ENCODE measurements at places on chromosomes 2 and 18.

- peak; percentile 85 for DNase-seq
These were observed 793.2 kb downstream of the SUCLG1 start for GRCh38 chr2:83665894-83666293.

DNA sequence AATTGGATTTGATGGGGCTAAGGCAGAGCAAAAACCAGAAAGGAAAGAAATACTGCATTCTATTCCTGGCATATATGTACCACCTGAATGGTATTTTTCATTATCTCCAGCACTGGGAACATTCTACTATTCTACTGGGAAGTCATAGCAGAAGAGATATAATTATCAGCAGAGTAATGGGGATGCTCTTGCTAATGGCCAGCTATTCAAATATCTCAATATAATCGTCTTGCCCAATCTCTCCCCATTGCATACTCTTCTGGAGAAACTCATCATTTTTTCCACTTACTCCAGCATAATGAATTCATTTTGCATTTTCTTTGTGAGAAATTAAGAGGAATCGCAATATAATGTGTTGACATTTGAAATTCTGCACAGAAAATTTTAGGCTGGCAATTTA, 1794.7 kb upstream of the PIK3C3 start:
- no peak for DNase-seq

GRCh38 chr2:149451417-149452165, 121.2 kb downstream of the LYPD6 start:
- no peak for DNase-seq

- peak; percentile 78 for DNase-seq
These were observed 21.2 kb downstream of the GRB14 start for GRCh38 chr2:164599954-164600589.

GRCh38 chr2:9824441-9824840, 18.8 kb upstream of the TAF1B start:
- no peak for DNase-seq

DNA sequence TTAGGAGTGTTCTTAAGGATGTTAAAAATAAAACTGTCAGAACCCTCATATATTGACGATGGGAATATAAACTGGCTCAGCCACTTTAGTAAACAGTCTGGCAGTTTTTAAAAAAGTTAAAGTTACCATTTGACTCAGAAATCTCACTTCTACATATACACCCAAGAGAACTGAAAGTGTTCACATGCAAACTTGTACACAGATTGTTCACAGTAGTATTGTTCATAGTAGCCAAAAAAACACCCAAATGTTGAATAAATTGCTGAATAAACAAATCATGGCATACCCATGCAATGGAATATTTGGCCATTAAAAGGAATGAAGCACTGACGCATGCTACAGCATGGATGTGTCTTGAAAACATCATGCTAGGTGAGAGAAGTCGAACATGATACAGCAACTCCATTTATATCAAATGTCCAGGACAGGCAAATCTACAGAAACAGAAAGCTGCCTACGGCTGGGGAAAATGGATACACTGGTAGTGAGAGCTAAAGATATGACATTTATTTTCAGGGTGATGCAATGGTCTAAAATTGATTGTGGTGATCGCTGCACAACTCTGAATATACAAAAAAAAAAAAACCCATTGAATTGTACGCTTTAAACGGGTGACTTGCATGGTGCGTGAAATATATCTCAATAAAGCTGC, 10.1 kb downstream of the RPL31 start:
- DNase-seq: no peak

GRCh38 chr2:105797298-105797819, 52.6 kb downstream of the NCK2 start:
- DNase-seq: peak; percentile 21

DNA sequence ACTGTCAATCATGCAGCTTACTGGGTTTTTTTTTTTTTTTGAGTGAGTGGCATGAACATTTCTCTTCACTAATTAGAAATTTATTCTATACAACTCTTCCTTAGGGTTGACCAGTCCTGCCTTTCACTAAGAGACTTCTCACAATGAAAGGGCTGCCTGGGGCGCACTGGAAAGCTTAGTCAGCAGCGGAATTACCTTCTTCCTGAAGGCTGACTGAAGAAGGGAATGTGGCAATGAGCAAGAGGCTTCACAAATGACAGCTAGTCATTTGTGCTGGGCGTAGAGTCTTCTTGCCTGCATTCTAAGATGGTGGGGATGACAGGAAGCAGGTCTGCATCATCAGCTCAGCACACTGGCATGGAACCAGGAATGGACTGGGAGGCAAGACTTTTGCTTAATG, 15.6 kb upstream of the SCN3A start:
- DNase-seq: peak; percentile 41

GRCh38 chr2:237996021-237996593, 29.3 kb downstream of the UBE2F start:
- peak; percentile 56 for DNase-seq

DNA sequence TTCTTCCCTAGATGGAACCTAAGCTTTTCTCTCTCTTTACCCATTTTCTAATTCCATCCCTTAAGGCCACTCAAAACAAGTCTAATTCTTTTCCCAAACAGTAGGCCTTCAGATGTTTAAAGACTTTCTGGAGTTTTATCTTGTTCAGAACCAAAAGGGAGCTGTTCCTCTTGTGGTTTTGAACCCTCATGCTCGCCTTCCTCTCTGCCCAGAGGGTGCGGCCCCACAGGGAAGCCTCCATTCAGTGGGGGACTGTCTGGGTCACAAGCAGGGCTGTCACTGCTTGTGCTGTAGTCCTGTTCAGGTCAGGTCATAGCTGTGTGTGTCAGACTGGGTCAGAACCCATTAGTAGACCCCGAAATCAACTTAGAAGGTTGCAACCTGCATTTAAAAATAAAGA, 56.5 kb downstream of the TET3 start:
- no peak for DNase-seq

- DNase-seq: no peak
These were observed 13.8 kb downstream of the NRXN1 start for GRCh38 chr2:51018145-51018544.

DNA sequence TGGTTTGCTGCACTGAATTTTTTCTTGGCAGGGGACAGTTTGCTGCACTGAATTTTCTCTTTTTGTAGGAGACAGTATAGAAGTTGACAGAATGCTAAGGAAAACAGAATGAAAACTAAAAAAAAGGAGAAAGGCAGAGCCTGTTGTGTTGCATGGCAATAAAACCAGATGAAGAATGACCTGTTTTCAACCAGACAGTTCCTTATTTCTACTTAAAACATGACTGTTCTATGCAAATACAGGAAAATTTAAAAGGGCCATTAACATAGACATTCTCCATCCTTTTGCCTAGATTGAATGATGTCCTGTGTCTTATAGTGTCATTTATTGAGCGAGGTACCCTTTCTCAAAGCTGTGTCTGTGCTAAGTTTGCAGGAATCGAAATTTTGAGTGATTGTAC, 33.3 kb downstream of the ABI2 start:
- no peak for DNase-seq

DNA sequence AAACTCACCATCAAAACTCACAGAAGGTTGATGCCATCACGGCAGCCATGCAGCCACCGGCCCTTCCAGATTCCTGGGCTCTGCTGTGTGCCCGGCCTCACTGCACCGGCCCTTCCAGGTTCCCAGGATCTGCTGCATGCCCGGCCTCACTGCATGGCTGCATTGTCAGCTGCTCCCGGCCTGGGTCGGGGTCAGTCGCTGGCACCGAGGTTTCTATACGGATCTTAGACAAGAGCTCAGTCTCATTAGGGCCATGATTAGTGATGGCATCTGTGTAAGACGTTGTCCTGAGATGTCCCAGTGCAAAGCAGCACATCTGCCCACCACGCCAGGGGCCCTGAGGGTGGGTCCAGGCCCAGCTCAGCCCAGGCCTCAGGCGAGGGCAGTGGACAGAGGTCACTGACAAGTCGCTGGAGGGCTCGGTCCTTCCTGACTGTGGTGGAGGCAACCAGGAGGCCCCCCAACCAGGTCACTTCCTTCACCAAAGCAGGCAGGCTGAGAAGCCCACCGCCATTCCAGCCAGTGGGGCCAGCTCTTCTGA, 29.4 kb downstream of the TMEM18 start:
- no peak for DNase-seq

DNA sequence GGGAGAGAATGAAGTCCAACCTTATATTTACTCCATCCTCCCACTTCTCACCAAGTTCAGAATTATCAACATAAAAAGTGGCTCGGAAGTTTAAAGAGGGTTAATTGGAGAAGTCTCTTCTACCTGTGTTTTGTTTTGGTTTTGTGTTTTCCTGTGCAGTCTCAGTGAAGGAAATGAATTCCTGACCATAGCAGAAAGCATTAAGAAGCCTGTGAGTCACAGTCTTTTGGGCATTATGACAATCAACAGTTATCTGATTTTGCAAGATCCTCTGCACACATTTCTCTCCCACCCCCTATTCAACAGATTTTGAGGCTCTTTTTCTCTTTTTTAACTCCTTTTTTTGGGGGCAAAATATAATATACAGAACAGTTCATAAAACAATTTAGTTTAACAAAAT, 8.6 kb upstream of the RPL37A start:
- DNase-seq: peak; percentile 81

DNA sequence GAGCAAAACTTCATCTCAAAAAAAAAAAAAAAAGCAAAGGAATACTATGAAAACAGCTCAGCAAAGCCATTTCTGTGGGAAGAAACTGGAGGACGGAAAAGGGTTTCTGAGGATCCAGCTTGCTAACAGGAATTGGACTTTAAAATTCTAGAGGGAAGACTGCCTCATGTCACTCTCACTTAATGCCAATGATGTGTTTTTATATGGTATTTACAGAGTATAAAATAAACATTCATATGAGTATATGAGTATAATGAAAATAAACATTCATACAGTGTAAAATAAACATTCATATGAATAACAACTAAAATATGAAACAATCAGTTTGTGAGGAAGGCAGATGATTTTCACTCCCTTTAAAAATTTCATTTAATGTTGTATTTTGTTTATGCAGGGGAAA, 43.9 kb downstream of the CHMP3 start:
- DNase-seq: no peak

DNA sequence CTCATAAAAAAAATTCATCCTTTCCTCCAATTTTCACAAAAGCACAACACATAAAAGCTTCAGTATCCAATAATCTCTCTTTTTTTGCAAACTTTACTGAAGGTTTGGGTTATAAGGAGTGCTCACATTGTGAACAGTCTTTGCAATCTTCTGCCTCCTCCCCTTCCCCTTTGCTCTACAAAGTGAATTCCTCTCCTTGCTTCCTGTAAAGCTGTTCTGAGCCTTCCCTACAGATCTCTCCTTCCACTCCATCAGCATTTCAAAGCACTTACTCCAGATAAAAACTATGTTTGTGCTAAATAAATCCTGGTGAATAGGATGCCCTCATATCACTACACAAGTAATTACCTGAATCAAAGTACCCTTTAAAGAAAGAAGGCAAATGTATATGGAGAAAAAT, 4.6 kb upstream of the PDK1 start:
- no peak for DNase-seq

GRCh38 chr2:5937851-5938565, 245.8 kb downstream of the SOX11 start:
- DNase-seq: no peak

DNA sequence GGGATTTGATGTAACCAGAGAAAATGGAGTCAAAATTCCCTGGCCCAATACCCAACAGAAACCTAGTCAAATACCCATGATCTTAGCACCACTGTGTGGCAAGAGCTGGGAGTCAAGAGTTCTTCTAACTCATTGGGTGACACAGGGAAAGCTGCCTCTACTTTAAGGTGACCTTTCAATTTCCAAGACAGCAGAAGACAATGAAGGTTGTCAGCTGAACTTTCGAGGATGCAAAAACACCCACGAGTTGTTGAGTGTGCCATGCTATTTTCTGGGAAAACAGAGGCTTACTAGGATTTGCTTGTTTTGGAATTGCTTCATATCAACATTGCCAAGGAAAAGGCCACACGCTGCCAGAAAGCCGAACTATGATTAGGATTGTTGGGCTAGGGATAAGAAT, 61.6 kb upstream of the CYRIA start:
- no peak for DNase-seq

DNA sequence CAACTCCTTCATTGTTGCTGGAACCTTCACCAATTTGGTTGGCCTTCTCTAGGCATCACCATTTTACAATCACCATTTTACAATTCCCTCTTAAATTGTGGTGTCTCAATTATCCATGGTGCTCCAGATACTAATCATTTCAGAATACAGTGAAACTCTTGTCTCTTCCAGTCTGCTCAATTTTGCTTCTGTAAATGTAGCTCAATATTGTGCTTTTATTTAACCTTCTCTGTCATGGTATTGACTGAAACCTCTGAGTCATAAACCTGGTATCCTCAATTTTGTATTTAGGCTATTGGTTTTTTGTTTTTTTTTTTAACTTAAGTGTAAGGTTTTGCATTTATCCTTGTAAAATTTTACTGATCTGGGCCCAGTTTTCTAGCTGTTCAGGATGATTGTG, 16.1 kb downstream of the STRADB start:
- DNase-seq: peak; percentile 30

DNA sequence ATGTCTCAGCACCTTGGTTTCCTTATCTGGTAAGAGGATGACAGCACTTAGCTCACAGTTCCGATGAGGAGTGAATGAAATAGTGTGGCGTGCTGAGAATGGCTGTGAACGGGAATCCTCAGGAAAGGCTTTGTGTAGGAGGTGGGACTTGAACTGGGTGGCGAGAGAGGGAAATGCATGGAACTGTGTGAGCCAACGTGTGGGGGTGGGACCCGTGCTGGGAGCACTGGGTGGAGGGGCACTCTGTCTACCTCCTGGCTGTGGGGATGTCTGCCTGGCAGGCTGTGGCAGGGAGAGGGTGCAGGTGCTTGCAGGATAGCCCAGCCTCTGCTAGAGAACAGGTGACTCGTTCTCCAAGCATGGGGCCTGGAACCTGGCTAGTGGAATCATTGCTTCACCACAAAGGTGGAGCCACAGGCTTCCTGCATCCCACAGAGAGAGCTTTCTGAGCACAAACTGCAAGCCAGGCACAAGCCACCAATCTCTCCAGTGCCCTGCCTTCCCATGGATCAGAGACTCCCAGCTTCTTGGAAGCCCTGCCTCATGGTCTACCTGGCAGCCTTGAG, 145.2 kb downstream of the CELF4 start:
- DNase-seq: no peak

- DNase-seq: peak; percentile 18
These were observed 16.1 kb upstream of the XDH start for GRCh38 chr2:31430439-31431165.

DNA sequence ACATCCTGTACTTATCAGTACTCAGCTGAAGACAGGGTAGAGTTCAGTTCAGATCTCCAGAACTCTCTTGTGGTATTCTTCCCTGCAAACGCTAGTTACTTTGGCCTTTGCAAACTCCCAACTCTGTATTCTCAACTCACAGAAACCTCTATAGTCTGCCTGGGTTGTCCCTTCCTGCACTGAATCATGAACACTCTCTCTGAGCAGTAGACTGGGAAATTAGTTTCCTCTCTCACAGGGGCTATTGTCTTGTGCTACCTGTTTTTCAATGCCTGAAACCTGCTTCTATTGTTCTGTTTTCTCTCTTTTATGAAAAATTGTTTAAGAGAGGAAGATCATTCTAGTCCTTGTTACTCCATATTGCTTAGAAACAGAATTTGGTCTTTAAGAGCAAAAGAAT, 134.7 kb downstream of the VIT start:
- DNase-seq: no peak

All from ELR (cell line).